ENCODE measurements at places on chromosomes 12 and 14.

DNA sequence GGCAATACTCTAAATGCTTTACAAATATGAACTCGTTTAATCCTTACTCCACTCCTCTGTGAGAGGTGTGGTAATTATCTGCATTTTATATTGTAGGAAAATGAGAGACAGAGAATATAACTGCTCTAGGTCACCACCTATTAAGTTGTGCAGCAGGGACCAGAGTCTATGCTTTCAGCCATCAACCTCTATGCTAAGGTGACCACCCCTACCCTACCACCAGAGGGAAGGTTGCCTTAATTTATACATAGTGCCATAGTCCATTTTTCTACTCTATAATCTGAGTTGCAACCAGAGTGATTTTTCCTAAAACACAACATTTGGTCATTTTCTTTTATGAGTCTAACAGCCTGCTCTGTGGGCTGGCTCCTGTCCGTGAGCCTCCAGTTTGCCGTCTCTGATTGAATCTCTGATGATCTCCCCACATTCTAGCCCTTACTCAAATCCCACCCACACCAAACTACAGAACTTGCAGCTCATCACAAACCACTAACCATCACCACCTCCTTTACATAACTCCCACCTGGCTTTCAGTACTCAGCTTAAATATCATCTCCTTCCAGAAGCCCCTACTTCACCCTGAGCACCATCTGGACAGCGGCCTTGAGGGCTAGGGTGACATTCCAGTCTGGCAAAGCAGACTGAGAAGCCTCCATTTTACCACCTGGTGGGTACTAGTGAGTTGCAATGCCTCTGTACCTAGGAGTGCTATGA lies 126.6 kb downstream of the PPM1H start:
- DNase-seq: no peak

DNA sequence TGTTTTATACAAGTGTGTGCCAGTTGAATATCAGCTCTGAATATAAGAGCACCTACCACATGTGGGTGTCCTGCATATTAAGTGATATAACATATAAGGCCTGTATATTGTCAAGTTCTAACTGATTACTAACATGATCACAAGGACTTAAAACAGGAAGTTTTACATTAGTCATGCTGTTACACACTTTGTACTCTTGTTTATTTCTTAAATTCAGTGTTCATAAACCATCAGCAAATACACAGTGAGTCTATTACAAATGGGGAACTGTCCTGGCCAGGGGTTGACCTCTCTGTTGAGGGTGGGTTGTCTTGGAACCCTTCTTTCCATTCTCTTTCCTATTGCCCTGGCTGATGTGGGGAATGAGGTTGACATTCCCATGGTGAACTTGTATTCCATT lies 19.1 kb downstream of the HELB start:
- no peak for DNase-seq

GRCh38 chr12:113333877-113334785 lies 778 bp downstream of the SLC8B1 start:
- peak; percentile 30 for DNase-seq

- DNase-seq: no peak
Measured at GRCh38 chr12:44863867-44864266, 12.2 kb downstream of the NELL2 start.

DNA sequence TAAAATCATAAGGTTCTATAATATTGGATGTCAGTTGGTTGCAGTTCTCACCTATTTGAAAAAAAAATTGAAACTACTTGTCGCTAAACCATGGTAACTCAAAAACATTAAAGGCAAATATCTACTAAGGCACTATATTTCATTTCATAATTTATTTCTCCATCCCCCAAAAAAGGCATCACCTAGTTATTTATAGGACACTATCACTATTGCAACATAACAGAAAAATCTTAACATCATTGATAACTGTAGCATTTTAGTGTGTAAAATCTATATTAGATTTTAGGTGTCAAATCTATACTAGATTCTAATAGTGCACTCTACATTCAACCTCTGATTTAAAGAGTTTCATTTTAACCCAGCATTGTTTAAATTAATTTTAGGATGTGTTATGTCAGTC lies 1.7 kb downstream of the SPTSSA start:
- DNase-seq: no peak

DNA sequence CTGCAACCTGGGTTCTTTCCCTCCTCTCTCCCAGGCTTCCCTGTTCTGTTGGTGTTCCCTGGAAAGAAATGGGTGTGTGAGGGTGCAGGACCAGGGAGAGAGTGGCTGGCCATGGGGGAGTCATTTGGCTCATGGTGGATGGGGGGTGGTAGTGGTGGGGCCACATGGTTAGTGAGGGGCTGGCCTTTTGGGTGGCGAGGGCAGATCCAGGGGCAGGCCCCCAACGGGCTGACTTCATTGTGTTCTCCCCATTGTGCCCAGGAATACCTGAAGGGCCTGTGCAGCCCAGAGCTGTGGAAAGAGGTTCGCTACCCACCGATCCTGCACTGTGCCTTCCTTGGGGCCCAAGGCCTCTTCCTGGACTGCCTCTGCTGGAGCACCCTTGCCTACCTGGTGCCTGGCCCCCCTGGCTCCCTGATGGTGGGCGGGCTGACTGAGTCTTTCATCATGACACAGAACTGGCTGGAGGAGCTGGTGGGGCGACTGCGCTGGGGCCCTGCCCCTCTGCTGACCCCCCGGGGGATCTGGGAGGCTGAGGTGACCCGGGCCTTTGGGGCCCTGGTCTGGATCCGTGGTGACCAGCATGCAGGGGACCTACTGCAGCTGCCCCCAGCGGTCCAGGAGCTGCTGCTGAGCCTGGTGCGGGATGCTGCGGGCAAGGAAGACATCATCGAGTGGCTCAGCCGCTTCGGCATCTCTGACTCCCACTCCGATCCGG lies 9.0 kb downstream of the NYNRIN start:
- no peak for DNase-seq

DNA sequence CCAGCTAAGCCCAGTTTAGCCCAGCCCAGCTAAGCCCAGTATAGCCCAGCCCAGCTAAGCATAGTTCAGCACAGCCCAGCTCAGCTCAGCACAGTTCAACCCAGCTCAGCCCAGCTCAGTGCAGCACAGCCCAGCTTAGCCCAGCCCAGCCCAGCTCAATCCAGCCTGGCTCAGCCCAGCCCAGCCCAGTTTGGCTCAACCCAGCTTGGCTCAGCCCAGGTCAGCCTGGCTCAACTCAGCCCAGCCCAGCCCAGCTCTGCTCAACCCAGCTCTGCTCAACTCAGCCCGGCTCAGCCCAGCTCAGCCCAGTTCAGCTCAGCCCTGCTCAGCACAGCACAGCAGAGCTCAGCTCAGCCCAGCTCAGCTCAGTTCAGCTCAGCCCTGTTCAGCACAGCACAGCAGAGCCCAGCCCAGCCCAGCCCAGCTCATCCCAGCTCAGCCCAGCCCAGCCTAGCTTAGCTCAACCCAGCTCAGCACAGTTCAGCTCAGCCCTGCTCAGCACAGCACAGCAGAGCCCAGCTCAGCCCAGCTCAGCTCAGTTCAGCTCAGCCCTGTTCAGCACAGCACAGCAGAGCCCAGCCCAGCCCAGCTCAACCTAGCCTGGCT lies 330.9 kb downstream of the TMEM121 start:
- peak; percentile 71 for DNase-seq

GRCh38 chr12:53365245-53365904 lies 14.6 kb upstream of the SP1 start:
- no peak for DNase-seq

- no peak for DNase-seq
Measured at GRCh38 chr14:61153914-61154545, 127.1 kb downstream of the TMEM30B start.

GRCh38 chr12:1122786-1123185 lies 131.8 kb downstream of the ERC1 start:
- peak; percentile 63 for DNase-seq

GRCh38 chr14:99725774-99726537 lies 41.9 kb downstream of the CYP46A1 start:
- no peak for DNase-seq

GRCh38 chr12:12533238-12533829 lies 29.3 kb downstream of the DUSP16 start:
- DNase-seq: no peak

DNA sequence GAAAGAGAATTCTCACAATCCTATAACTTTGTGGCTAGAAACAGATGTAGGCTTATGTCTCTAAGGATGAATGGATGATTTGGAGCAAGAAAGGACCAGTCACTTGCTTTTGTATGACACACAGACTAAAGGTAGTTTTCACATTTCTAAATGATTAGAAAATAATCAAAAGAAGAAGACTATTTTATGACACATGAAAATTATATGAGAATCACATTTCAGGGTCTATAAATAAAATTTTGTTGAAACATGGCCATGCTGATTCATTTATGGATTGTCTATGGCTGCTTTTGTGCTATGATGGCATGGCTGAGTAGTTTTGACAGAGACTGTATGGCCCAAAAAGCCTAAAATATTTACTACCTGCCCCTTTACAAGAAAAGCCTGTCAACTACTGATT lies 49.4 kb upstream of the FRMD6 start:
- no peak for DNase-seq

DNA sequence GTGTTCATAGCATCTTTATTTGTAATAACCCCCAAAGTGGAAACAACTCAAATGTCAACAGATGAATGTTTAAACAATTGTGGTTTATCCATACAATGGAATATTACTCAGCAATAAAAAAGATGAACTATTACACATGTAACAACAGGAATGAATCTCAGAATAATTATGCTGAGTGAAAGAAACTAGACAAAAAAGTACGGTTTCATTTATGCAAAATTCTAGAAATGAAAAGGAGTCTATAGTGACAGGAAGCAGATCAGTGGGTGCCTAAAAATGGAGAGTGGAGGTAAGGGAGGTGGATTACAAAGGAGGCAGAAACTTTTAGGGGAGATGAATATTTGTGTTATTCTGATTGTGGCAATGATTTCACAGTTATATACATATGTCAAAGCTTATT lies 4.8 kb downstream of the PRKCH start:
- peak; percentile 23 for DNase-seq

Data from activated CD8-positive, alpha-beta T cell treated with anti-CD3 and anti-CD28 coated beads, Interleukin-2, amount 10 ng/mL, durations not matched to agents 7 days and 5 days (primary cell).